ENCODE measurements at places on chromosomes 1 and 21.

DNA sequence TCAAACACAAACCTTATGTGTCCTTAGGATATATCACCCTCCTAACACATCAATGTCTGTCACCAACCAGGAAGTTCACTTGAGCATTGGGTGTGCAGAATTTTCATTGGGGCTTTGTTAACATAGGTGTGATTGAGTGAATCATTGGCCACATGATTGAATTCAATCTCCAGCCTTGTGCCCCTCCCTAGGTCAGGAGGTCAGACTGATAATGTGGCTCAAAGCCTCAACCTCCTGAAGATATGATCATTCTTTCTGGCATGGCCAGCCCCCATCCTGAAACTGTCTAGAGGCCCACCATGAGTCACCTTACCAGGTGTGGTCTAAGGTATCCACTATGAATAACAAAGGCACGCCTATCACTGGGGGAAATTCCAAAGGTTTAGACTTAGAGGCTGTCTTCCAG lies 90.1 kb downstream of the PKN2 start:
- peak; percentile 97 for DNase-seq

DNA sequence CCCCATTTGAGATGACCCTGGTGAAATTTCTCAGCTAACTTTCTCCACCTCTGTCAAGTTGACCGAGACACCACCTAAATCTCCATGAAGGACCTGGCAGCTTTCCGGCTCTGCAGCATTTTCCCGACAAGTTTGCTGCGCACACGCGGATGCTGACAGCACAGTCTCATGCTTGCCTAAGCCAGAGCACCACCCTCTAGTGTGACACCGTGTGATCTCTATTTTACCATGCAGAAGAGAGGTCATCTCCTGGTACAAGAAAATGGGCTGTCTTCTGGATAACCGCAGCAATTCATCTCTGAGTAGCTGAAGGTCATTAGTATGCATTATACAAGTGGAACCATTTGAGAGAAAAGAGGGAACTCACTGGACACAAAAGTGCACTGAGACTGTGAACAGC lies 38.9 kb upstream of the H6PD start:
- no peak for DNase-seq

- DNase-seq: no peak
Observed at GRCh38 chr21:33314111-33314510, 10.7 kb upstream of the IFNAR1 start.

DNA sequence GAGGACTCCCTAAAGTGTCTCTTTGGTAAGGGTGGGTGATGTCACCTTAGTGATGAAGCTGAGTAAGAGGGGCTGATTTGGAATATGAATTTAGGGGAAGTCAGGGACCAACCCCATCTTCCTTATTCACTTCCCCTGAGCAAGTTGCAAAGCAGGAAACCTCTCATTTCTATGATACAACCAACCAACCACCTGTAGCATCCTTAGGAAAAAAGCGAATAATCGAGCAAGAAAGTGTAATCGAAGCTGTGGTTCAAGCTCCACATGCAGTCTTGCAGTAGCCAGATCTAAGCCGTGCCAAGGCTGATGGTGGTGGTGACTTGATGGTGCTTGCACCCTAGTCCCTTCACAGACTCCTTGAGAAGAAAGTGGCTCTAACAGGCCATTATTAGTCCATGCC lies 3.2 kb downstream of the TEX35 start:
- no peak for DNase-seq

DNA sequence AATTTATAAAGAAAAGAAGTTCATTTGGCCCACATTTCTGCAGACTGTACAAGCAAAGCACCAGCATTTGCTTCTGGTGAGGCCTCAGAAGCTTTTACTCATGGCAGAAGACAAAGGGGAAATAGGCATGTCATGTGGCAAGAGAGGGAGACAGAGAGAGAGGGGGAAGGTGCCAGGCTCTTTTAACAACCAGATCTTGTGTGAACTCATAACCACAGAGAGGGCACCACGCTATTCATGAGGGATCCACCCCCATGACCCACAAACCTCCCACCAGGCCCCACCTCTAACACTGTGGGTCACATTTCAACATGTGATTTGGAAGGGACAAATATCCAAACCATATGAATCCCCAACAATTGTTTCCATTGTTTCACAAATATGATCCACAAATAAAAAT lies 467.9 kb downstream of the SIPA1L2 start:
- DNase-seq: no peak

GRCh38 chr1:225480825-225481434 lies 53.1 kb upstream of the LBR start:
- DNase-seq: peak; percentile 67

DNA sequence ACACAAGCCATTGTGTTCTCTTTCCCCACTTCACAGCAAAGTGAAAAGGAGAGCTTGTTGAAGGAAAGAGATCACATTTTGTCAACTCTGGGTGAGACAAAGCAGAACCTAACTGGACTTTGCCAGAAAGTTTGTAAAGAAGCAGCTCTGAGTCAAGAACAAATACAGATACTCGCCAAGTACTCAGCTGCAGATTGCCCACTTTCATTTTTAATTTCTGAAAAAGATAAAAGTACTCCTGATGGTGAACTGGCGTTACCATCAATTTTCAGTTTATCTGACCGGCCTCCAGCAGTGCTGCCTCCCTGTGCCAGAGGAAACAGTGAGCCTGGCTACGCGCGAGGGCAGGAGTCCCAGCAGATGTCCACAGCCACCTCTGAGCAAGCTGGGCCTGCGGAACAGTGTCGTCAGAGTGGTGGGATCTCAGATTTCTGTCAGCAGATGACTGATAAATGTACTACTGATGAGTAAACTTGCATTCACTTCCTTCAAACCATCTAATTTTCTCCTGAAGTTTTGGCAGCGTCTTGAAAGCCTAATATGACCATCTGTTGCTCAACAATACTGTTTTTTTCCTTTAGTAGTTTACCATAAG lies 43.7 kb downstream of the BACH1 start:
- DNase-seq: peak; percentile 93

GRCh38 chr1:20601129-20601825 lies 12.4 kb downstream of the CDA start:
- DNase-seq: peak; percentile 64

- DNase-seq: peak; percentile 94
Observed at GRCh38 chr1:65174585-65174984, 26.6 kb downstream of the AK4 start.

GRCh38 chr1:9234223-9235095 lies at the start of gene H6PD:
TSS of gene H6PD (plus strand) at chr1:9234774. CDS start at chr1:9244935, 10,161 bp downstream.
- peak; percentile 80 for DNase-seq

GRCh38 chr1:234162661-234163060 lies 210.6 kb upstream of the COA6 start:
- no peak for DNase-seq

GRCh38 chr1:246121533-246121932 lies 385.5 kb downstream of the SMYD3 start:
- DNase-seq: peak; percentile 44

DNA sequence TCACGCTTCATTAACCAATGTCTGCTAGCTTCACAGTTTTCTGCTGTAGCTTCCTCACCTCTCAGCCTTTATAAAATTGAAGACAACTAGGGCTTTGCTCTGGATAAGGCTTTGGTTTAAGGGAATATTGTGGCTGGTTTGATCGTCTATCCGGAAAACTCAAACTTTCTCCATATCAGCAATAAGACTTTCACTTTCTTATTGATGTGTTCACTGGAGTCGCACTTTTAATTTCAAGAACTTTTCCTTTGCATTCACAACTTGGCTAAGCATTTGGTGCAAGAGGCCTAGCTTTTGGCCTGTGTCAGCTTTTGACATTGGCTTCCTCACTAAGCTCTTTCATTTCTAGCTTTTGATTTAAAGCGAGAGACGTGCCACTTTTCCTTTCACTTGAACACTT lies 12.9 kb downstream of the COA6 start:
- DNase-seq: no peak

GRCh38 chr1:219422811-219423598 lies 189.9 kb downstream of the ZC3H11B start:
- DNase-seq: peak; percentile 62
